ENCODE measurements at places on chromosomes 2 and 18.
A peak's percentile ranks its signal among the peaks of the same experiment; 100 is the strongest.

GRCh38 chr18:72360634-72361033, 183.5 kb downstream of the CBLN2 start:
- H3K36me3 ChIP-seq = no peaks in the 10 kb centered on the region
- no peak overlapping the region for H3K27ac ChIP-seq
- H3K4me3 ChIP-seq = no peak overlapping the region
- DNase-seq = no peak
- H3K27me3 ChIP-seq = no peaks in the 10 kb centered on the region

- H3K27ac ChIP-seq = no peak overlapping the region
- no peaks in the 10 kb centered on the region for H3K4me1 ChIP-seq
- no peak for DNase-seq
Measured at GRCh38 chr18:72427721-72428120, 116.4 kb downstream of the CBLN2 start.

- H3K4me3 ChIP-seq = no peak overlapping the region
- H3K27ac ChIP-seq = no peak overlapping the region
- DNase-seq = no peak
- no peaks in the 10 kb centered on the region for H3K4me1 ChIP-seq
- H3K36me3 ChIP-seq = peaks cover 5% of the 10 kb centered on the region
Measured at GRCh38 chr2:179177694-179178093, 86.9 kb downstream of the SESTD1 start.

DNA sequence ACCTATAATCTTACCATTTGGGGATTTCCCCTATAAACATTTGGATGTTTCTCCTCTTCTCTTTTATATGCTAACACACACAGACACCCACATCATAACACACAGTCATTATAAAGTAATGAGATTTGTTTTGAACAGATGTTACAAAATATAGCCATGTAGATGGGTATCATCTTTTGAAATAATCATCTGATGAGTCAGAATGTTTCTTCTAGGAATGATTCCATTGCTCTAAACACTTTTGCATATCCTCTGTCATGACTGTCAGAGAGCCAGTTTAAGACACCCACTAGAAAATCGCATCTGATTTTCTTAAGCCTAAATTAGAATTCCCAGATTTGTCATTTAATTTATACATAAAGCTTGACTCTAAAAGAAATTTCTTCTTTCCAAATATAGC, 442.6 kb downstream of the CMPK2 start:
- H3K36me3 ChIP-seq = no peaks in the 10 kb centered on the region
- H3K27me3 ChIP-seq = no peaks in the 10 kb centered on the region
- no peak for DNase-seq
- no peak overlapping the region for H3K27ac ChIP-seq
- H3K4me1 ChIP-seq = no peaks in the 10 kb centered on the region

GRCh38 chr2:99471654-99472599, 17.9 kb downstream of the REV1 start:
- H3K4me3 ChIP-seq = no peak overlapping the region
- no peak for DNase-seq
- peaks cover 3% of the 10 kb centered on the region for H3K36me3 ChIP-seq
- H3K4me1 ChIP-seq = peaks cover 31% of the 10 kb centered on the region
- no peaks in the 10 kb centered on the region for H3K27me3 ChIP-seq

DNA sequence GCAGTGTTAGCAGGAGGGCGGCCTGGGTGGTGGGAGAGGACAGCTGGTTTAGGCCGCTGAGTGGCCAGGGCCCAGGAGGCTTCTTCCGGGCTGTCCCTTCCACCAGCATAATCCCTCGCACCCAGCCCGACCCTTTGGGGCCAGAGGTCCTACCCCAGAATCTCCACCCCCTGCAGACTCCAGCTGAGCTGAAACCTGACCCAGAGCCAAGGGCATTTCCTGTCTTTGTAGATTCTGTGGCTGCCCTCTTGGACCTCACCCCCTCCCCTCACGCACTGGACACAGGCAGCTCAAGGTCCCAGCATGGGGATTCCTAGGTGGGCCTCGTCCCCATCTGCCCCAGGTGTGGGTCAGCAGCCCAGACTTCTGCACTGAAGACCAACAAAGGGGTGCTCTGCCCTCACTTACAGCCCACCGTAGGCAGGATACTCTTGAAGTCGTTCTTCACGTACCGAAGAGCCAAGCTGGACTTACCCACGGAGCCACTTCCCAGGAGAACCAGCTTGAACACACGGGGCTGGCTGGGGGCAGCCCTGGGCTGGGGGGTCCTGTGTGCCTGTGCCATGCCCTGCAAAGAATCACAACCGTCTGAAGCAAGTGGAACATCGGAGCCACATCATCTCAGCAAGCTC, 4.8 kb downstream of the RAB17 start:
- H3K27ac ChIP-seq = no peak overlapping the region
- H3K36me3 ChIP-seq = no peaks in the 10 kb centered on the region
- no peaks in the 10 kb centered on the region for H3K27me3 ChIP-seq
- H3K4me1 ChIP-seq = peaks cover 3% of the 10 kb centered on the region
- no peak overlapping the region for H3K4me3 ChIP-seq

DNA sequence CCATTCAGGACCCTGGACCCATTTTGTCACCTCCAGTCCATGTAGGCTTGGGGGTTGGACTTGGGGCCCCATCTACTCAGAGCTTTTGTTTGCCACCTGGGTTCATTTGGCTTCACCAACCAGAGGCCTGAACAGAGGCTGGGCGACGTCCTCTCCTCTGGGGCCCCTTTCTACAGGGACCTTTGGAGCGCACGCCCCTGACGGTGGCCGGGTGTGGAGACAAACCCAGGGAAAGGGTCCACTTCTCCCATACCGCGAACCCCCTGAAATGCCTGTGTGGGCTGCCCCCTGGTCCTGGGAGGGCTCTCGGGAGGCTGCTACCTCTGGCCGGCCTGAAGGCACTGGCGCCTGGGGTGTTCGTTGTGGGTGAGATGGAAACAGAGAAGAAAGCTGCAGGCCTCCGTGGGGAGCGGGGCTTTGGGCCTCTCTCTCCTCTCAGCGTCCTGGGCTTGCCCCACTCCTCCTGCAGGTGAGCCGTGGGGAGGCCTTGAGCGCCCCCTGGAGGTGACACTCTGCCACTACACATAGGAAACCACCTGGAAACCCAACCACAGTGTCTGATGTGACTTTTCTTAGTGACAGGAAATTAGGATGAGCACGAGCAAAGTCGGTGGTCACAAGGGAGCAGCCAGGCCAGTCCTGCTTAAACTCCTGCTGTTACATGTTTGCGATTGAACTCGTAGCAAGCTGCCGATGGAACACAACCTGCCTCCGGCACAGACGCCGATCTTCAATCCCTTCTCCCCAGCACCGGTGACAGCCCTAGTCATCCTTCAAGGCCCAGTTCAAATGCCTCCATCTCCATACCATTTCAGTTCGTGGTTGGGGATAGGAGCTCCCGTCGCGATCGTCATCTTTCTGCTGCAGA, 12.0 kb upstream of the NTSR2 start:
- DNase-seq = peak; percentile 77
- no peaks in the 10 kb centered on the region for H3K36me3 ChIP-seq
- H3K27ac ChIP-seq = no peak overlapping the region
- H3K4me3 ChIP-seq = no peak overlapping the region
- H3K27me3 ChIP-seq = peaks cover 26% of the 10 kb centered on the region
- H3K4me1 ChIP-seq = peaks cover 5% of the 10 kb centered on the region

- no peak overlapping the region for H3K27ac ChIP-seq
- H3K4me1 ChIP-seq = no peaks in the 10 kb centered on the region
- no peak for DNase-seq
- H3K36me3 ChIP-seq = no peaks in the 10 kb centered on the region
Measured at GRCh38 chr2:237806334-237806733, 7.8 kb downstream of the RBM44 start.

DNA sequence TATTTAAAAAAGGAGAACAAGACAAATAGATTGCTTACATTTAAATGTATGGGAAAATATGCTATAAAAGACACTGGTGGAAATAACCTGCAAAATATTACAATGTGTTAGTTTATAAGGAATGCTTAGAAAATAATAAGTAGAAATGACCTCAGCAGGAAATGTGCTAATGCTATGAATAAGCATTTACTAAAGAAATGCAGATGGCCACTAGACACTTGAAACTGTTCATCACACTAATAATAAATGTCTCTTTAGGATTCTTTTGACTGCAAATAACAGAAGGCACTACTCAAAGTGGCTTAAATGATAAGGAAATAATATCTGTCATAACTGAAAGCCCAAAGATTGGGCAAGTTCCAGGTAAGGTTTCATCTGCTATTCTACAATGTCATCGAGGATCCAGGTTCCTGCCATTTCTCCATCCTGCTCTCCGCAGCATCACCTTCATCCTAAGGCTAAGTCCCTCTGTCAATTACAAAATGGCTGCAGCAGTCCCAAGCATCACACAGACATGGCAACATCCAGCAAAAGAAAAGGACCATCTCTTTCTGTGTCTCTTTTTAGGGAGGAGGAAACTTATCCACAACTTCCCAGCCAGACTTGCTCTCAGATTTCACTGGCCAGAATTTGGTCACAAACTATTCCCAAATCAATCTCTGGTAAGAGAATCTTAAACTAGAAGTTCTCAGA, 21.9 kb downstream of the METTL8 start:
- DNase-seq = no peak
- H3K4me1 ChIP-seq = peaks cover 35% of the 10 kb centered on the region
- H3K27ac ChIP-seq = no peak overlapping the region
- H3K4me3 ChIP-seq = no peak overlapping the region

DNA sequence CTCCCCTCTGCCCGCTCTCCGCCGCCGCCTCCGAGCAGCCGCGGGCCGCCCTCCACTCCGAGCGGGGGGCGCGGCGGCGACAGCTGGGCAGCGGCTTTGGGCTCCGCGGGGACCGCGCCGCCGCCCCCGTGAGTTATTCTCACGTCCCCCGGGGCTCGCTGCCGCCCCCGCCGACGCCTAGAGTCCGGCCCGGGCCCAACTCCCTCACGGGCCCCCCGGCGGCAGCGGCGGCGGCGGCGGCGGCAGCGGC, 645 bp downstream of the MIB1 start:
- peaks cover 40% of the 10 kb centered on the region for H3K4me1 ChIP-seq
- DNase-seq = no peak
- peaks cover 1% of the 10 kb centered on the region for H3K27me3 ChIP-seq
- no peak overlapping the region for H3K4me3 ChIP-seq
- H3K27ac ChIP-seq = no peak overlapping the region
- peaks cover 2% of the 10 kb centered on the region for H3K36me3 ChIP-seq

DNA sequence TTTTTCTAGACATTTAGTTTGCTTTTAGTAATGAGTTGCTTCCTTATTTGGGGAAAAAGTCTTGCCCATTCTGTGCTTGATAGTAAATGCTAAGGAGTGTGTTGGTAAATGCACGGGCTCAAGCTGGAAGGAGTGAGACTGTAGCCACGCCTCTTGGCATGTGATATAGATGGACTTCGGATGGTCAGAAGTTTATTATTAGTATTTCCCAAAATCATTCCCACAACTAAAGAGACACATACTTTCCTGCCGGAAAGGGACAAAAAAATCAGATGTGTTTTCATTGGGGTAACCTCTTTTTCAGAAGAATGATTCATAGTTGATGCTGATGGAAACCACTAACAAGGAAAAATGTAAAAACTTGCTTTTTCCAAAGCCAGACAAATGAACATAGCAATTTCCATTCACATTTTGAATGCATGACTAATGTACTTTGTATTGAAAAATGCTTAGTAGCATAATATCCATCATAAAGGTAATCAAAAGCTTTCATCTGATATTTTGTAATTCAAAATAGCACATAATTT, 133.2 kb downstream of the ZNF532 start:
- no peak for DNase-seq
- H3K27ac ChIP-seq = no peak overlapping the region
- H3K4me1 ChIP-seq = no peaks in the 10 kb centered on the region
- no peak overlapping the region for H3K4me3 ChIP-seq
- no peaks in the 10 kb centered on the region for H3K36me3 ChIP-seq

- no peaks in the 10 kb centered on the region for H3K4me1 ChIP-seq
- H3K27me3 ChIP-seq = no peaks in the 10 kb centered on the region
- H3K36me3 ChIP-seq = no peaks in the 10 kb centered on the region
- DNase-seq = no peak
- no peak overlapping the region for H3K27ac ChIP-seq
Measured at GRCh38 chr18:42956287-42956686, 159.2 kb downstream of the RIT2 start.

GRCh38 chr18:33034945-33035344, 262.1 kb upstream of the KLHL14 start:
- no peaks in the 10 kb centered on the region for H3K4me1 ChIP-seq
- no peak for DNase-seq
- H3K27ac ChIP-seq = no peak overlapping the region
- H3K4me3 ChIP-seq = no peak overlapping the region

- H3K27ac ChIP-seq = no peak overlapping the region
- no peaks in the 10 kb centered on the region for H3K4me1 ChIP-seq
- H3K4me3 ChIP-seq = no peak overlapping the region
- no peaks in the 10 kb centered on the region for H3K36me3 ChIP-seq
- no peak for DNase-seq
Measured at GRCh38 chr18:65608471-65608870, 142.3 kb upstream of the CDH7 start.

DNA sequence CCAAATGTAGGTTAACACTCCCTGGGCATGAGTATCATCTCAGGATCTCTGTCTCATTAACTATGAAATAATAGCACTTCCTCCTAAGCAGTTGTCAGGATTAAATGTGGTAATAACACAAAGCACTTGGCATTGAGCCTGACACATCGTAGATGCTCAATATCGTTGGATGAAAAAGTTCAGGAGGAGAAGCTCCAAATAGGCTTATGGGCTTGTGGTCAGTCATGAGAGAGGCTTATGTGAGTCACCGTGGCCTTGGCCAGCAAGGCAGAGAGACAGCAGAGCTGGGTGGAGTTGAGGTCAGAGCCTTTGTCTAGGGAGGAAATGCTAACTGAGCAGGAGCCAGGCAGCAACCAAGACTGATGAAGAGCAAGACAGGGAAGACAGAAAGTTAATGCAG, 68.3 kb upstream of the PPM1B start:
- no peak for DNase-seq
- H3K27ac ChIP-seq = no peak overlapping the region
- H3K36me3 ChIP-seq = no peaks in the 10 kb centered on the region
- peaks cover 17% of the 10 kb centered on the region for H3K4me1 ChIP-seq
- H3K4me3 ChIP-seq = no peak overlapping the region

DNA sequence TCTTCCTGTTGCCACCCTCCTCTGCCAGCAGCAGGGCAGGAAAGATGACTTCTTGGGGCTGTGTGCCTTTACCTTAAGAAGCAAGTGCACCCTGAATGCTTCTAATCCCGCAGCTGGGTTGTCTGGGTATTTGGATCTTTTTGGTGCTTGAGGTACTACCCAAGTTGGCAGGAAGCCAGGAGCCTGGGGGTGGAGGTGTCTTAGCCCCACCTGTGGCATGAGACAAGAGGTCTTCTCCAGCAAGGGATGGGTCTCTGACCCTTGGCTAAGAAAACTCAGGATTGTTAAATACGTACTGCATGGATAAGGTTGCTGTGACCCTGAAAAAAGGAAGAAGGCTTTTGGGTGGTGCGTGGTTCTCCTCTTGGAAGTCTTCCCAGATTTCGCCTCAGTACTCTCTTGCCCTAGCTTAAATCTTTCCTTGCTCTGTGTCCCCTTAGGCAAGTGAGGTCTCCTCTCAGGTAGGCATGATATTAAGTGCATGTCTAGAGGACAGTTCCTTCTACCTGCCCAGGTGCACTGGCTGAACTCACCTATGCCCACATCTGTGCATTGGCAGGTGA, 4.3 kb downstream of the HPCAL1 start:
- no peaks in the 10 kb centered on the region for H3K27me3 ChIP-seq
- no peak overlapping the region for H3K4me3 ChIP-seq
- H3K36me3 ChIP-seq = peaks cover 2% of the 10 kb centered on the region
- no peak for DNase-seq
- H3K4me1 ChIP-seq = peaks cover 52% of the 10 kb centered on the region

GRCh38 chr2:218555527-218555926, 12.6 kb downstream of the USP37 start:
- peaks cover 51% of the 10 kb centered on the region for H3K36me3 ChIP-seq
- H3K4me1 ChIP-seq = peaks cover 4% of the 10 kb centered on the region
- DNase-seq = no peak
- H3K4me3 ChIP-seq = no peak overlapping the region
- no peak overlapping the region for H3K27ac ChIP-seq
- no peaks in the 10 kb centered on the region for H3K27me3 ChIP-seq
